GM13976 (cell line): ENCODE measurements at places on chromosomes 3 and 15.

GRCh38 chr3:187406927-187407326, 38.7 kb downstream of the RTP4 start:
- no peak for DNase-seq

DNA sequence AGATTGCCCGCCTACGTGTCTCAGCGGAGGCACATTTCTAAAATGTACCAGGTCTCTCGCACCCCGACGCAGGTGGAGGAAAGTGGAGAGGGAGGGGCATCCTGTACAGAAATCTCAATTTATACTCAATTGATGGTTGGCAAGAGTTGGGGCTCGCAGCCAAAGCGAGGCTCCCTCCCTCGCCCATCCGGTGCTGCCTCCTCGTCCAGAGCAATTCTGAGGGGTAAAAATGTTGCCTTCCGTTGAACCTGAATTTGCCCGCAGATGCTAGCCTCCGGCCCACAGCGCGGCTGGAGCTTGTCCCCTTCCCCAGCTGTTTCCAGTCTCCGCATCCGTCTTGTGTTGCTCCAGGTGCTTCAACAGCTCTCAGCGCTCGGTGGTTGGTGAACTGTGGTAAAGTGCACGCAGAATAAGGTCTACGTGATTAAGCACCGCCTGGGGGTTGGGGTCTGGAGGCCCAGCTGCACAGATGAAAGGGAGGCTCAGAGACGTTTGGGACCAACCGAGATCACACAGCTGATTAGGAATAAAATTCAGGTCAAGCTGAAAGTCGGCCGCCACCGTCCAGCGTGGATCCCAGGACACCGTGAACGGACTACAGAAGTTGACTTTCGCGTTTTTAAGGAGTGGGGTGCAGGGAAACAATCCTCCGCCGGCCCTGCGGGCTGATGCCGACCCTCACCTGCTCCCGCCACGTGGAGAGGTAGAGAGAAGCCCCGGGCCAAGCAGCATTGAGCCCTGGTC, 846 bp upstream of the POLG start:
- no peak for DNase-seq

GRCh38 chr3:140290105-140290504, 355.1 kb downstream of the CLSTN2 start:
- DNase-seq: no peak

DNA sequence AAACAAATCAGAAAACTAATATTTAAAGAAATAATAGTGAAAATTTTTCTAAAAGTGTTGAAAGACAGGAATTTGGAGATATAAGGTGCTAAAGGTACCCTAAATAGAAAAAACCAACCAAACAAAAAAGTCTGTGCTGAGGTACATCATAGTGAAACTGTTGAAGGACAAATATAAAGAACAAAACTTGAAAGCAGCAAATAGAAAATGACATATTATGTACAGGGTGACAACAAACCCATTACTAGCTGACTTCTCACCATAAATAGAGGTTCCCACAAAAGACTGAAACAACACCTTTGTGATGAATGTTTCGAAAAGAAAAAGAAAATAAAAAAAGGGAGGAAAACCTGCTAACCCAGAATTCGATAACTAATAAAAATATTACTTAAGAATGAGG, 502.5 kb upstream of the NECTIN3 start:
- peak; percentile 4 for DNase-seq
